ENCODE measurements at places on chromosomes 13 and 19.

- no peak for DNase-seq
These were observed 1.3 kb upstream of the TEX30 start for GRCh38 chr13:102774591-102775520.

DNA sequence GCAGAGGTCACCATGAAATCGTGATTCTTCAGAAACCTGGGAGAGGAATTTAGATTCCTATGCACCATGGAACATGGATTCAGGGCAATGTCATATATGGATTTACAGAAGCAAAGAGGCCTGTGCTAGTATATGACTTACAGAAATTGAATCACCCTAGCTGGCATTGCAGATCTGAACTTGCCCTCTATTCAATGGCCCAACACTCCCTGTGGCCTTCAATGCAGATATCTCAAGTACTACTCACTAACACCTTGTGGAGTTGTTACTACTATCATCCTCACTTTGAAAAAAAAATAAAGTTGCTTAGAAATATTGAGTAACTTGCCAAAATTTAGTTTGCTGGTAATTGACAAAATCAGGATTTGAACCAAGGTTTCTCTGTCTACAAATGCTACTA is 305.4 kb upstream of the SLITRK1 start:
- no peak for DNase-seq

DNA sequence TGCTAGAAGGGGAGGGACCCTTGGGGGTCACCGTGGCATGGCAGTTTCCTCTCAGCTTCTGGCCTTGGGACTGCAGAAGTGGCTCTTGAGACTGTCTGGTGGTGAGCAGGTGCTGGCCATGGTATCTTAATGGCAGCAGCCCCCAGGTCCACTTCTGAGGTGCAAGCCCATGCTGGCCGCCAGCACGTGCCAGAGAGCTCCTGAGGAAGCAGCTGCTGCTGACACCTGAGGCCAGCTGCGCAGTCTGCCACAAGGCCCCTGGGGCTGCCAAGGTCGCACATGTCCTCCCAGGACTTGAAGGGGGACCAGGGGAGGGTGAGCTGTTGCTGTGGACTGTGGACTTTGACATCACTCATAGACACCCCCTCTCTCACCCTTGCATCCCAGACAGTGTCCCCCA is 48.0 kb downstream of the NFIX start:
- peak; percentile 57 for DNase-seq

- no peak for DNase-seq
These were observed 64.4 kb upstream of the NPAS1 start for GRCh38 chr19:46954993-46955812.

- no peak for DNase-seq
These were observed 20.4 kb downstream of the DCT start for GRCh38 chr13:94459116-94459515.

DNA sequence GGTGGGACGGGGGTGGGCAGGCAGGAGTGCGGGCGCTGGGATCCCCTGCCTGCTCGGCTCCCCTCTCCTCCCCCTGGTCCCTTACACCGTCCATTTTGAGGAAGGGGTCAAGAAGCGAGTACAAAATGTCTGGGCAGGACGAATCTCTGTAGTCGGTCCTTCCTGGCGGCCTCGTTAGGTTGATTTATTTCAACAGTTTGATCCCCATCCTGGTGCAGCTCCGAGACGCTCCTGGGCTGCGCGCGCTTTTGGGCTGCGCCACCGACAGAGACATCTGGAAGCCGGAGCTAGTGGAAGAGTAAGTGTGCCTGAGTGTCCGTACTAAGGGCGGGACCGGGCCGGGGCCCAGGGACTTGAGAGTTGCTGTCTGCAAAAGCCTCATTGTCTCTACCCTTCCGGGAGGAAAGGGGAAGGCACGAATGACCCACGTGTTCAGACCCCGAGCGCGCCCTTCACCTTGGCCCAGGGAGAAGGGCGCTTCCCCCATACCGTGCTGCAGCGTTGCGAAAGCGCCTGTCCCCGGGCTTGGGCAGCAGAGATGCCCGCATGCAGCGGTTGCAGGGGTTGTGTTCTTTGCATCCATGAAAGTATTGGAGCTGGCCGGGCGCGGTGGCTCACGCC is 1.8 kb downstream of the ZNF114 start:
- DNase-seq: peak; percentile 59

DNA sequence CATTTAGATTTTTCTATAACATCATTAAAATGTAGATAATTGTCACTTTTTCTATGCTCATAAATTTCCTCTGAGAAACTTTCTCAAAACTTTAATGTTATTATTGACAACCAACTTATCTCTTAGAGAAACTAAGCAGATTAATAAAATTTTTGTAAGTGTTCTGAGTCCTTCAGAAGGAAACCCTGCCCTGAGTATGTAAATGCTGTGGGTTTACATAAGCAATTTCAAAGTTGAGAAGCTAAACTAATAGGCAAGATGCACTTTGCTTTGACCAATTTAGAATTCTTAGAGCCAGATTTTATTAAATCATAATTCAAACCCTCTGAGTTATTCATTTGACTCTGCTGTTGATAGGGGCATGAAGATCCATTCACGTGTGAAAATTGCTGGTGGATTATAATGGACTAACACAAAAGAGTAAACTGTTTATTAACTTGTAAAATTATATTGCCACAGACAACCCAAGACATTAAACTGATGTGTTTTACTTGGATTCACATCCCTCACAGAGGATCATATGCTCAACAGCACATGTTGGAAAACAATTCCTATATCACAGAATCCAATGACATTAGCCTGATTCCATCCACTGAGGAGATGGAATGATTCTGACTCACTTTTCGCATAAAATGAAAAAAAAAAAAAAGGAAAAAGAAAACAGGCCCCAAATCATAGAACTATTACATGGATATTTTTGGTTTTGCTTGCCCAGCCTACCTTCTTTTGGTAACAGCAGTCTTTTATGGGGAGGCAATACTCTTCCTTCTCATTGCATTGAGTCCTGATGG is 453.7 kb upstream of the HTR2A start:
- DNase-seq: no peak

GRCh38 chr19:35313587-35313986 is 15.4 kb upstream of the CD22 start:
- no peak for DNase-seq

GRCh38 chr19:47707135-47707925 is 5.9 kb upstream of the EHD2 start:
- peak; percentile 80 for DNase-seq

DNA sequence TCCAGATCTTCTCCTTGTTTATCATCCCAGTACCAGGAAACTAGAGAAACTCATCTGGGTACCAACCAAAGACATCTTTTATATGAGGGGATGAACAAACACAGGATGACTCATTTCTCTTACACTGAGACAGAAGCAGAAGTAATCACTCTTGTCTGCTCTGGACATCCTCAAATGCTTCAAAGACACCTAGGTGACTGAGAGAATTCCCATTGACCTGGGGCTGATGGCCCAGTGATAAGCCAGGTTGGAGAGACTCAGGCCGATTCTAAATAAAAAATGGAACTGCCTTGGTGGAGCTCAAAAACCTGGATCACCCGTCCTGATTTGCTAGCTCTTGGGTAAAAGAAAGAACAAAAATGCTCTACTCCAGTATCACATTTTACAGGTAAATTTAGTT is 182.2 kb downstream of the ZNF486 start:
- DNase-seq: no peak

DNA sequence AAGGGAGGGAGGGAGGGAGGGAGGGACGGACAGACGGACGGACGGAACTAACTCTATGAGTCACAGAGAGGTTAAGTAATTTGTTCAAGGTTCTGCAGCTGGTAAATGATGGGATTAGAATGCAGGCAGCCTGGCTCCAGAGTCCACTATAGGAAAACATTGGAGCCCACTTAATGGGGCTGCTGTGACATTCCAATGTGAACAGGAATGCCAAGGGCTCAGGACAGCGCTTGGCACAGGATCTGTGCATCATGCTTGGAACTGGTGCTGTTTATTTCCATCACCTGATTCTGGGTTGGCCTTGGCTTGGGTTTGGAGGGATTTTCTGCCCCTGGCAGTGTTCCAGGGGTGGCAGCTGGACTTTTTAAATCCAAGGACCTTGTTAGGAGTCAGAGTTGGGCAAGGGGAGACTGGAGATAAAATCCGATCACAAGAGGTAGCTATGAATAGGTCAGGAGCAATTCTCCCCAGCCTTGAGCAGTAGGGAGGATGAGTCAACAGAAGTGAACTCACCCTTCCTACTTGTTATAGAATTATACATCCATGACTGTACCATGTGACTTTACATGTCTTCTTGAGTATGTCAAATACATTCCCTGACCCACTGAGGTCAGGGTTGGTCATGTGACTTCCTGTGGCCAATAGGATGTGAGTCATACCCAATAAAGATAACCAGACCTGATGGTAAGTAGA is 7.8 kb upstream of the HIF3A start:
- no peak for DNase-seq

DNA sequence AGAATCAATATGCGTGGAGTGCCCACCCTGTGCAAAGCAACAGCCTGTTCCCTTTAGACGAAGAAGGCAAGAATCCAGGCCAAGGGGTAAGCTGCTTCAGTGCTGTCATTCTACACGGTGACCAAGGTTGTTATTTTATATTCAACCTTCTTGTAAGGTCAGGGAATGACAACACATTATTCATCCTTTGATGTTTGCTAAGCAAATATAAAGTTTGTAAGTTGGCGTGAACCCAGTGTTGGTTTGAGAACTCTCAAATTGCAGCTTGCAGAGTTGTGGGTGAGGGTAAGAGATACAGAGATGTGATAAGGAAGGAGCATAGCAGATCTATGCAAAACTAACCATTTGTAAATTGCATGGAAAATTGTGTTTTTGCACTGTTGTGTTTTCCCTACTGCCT is 436.7 kb downstream of the FGF9 start:
- DNase-seq: no peak

GRCh38 chr13:61247149-61247936 is 168.3 kb downstream of the PCDH20 start:
- no peak for DNase-seq

- no peak for DNase-seq
These were observed 214.0 kb downstream of the KLF5 start for GRCh38 chr13:73272831-73273230.

GRCh38 chr13:46801858-46802257 is 4.9 kb upstream of the ESD start:
- no peak for DNase-seq

GRCh38 chr13:52085421-52085820 is 43.5 kb downstream of the NEK5 start:
- no peak for DNase-seq

GRCh38 chr19:49596954-49597702 is 6.1 kb downstream of the PRR12 start:
- DNase-seq: no peak

DNA sequence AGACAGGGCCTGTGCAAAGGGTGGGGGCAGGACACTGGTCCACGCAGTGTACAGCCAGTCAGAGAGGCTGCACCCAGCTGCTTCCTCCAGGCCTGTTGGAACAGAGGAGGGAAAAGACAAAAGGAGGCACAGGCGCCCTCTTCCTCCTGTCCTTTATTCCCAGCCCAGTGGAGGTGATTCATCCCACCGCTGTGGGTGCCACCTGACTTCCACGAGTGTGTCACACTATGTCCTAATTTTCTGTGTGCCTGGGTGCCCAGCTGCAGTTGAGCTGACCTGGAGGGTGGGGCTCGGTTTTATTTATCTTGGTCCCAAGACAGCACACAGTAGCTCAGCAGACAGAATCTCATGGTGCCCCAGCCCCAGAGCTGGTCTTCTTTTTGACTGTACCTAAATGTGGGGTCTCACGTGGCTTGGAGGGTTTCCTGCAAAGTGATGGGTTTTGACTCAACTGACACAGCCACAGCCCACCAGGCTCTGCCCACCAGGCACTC is 9.0 kb downstream of the EPS15L1 start:
- DNase-seq: no peak

DNA sequence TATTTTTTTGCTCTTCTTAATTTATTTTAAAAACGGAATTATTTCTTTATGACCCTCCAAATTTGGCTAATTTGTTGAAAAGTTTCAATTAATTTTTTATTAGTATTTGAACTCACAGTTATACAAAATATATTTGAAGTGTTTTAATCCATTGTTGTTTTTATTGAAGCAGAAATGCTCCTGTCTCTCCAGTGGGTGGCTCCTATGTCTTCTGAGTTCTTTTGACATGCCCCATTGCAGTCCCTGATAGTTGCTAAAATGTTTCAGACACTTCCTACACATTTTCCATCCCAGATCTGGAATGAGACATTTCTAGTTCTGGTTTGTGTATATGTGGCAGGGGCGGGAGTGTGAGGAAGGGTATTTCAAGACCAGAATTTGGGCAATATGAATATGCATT is 579.4 kb upstream of the PRR20A start:
- DNase-seq: no peak

GRCh38 chr13:97200081-97200942 is 21.8 kb upstream of the MBNL2 start:
- DNase-seq: no peak

GRCh38 chr19:27674701-27675100 is 1538.2 kb downstream of the UQCRFS1 start:
- no peak for DNase-seq

- DNase-seq: no peak
These were observed 72.7 kb downstream of the KATNAL1 start for GRCh38 chr13:30234619-30235162.

DNA sequence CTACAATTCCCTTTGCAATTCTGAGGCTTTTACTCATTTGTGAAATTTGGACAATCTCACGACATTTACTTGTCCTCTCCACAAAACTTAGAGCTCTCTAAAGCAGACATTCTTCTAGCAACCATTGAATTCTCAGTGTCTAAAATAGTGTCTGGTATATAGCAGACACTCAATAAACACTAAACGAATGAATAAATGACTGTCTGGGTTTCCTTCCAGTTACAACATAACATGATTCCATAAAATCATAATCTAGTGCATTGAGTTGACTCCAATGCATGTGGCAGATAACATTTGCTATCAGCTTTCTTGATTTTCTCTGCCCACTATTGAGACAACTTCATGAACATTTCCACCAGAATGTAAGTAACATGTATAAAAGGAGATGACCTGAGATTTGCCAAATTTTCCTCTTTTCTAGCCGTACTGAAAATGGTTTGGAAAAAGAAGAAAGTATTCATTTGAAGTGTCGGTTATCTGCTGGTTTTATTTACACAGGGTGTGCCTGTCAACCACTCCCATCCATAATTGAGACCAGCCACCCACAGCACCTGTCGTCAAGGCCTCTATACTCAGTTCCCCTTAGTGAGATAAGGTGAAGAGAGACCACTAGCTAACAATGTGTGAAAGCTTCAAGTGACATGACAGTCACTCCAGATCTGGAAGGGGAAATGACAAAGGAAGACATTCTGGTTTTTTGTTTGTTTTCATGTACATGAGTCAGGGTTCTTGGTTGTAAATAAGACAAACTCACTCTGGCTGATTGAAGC is 4.8 kb upstream of the SERP2 start:
- no peak for DNase-seq

GRCh38 chr13:44876782-44877324 is 112.4 kb downstream of the NUFIP1 start:
- peak; percentile 44 for DNase-seq

DNA sequence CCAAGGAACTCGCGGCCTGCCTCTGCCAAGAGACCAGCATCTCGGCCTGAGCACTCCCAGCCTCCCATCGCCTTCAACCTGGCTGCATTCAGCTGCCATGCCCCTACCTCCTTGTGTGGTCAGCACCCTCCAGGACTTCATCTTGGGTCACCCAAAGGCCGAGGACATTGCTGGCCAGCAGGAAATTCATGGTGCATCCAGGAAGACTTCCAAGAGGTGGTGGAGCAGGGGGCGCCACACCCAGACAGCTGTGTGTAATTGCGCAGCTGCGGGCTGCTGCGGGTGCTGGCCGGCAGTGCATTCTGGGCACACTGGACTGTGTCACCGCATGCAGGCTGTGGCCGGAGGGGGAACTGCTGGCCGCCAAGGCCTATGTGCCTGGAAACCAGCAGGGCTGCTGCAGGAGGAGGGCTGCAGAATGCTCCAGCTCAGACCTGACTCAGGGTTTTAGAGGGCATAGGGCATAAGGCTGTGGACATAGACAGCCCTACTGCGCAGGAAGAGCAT is 164.3 kb upstream of the TUBA3C start:
- no peak for DNase-seq

Data from glutamatergic neuron (in vitro differentiated cells).